ENCODE measurements at places on chromosomes 2 and 18.

DNA sequence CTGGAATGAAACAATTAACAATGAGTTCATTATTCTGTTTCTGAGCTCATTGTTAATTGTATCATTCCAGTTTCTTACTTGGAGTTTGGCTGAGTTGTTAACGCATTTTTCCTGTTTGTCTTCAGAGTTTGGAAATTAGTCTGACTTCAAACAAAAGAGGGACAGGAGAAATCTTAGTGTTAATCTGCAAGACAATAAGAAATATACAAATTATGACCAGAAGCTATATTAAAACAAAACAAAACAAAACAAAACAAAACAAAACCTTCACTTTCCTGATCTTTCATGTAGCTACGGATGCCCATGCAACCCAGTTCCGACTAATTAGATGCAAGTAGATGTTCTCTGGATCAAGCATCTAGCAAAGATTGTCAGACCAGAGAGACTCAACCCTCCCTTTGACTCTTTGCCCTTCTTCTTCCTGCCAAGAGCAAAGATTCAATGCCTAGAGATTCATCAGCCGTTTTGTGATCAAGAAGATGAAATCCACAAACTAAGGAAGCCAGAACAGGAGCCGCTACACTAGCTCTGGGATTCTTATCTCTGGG, 686.2 kb upstream of the FSHR start:
- no peak for DNase-seq

DNA sequence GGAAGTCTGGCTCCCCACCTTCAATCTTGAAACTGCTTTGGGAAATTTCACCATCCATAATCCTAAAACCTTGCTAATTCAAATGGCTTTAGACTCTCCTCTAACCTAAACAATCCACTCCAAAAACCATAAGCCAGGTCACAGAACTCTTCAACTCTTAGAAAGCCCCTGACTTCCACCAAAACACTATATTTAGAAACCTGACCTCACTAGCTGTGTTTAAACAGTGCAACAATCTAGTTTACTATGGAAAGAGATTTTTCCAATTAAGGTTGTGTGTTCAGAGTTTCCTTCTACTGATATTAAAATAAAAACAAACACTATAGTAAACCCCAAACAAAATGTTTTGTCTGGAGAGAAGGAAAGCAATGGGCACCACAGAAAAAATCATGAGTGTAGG, 308.1 kb downstream of the OSR1 start:
- no peak for DNase-seq

GRCh38 chr2:152542995-152543481, 174.2 kb downstream of the PRPF40A start:
- peak; percentile 31 for DNase-seq

GRCh38 chr2:190446750-190447516, 38.8 kb downstream of the MFSD6 start:
- DNase-seq: no peak

GRCh38 chr2:66846887-66847286, 412.0 kb downstream of the MEIS1 start:
- no peak for DNase-seq

DNA sequence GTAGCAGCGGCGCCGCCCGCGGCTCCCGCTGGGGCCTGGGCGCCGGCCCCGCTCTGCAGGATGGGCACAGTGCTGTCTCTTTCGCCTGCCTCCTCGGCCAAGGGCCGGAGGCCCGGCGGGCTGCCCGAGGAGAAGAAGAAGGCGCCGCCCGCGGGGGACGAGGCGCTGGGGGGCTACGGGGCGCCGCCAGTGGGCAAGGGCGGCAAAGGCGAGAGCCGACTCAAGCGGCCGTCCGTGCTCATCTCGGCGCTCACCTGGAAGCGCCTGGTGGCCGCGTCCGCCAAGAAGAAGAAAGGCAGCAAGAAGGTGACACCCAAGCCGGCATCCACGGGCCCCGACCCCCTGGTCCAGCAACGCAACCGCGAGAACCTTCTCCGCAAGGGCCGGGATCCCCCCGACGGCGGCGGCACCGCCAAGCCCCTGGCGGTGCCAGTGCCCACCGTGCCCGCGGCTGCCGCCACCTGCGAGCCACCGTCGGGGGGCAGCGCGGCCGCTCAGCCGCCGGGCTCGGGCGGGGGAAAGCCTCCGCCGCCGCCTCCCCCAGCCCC, 369 bp downstream of the CDK5R2 start:
- peak; percentile 20 for DNase-seq

DNA sequence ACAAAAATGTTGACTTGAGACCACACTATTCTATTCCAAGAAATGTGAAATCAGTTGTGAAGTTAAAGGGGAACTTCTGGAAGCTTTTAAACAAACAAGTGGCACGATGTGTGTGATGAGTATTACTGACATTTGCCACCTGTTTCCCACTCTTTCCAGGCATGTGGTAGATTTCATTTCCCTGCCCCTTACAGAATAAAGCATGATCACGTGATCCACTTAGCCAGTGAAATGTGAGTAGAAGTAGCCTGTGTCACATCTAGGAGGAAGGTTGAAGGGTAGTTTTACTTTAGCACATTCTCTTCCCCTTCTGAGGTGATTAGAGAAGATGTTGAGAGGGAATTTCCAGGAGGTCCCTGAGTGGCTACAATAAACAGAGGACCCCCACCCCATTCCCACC, 3.8 kb downstream of the COL4A4 start:
- no peak for DNase-seq

DNA sequence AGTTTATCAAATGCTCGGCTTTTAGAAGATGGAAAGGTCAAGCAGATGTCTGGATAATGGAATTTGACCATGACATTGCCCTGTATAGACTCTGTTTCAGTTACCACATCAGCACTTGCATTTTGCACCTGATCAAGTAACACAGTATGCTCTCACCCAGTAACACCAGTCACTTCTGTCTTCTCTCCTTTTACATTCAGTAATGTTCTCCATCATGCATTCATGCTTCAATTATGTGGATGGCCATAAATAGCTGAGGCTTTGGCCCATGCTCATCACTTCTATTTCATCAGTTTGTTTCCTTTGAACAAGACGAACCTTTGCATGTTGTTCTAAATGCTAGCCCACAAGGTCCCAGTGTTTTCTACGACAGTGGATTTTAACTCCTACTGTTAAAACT, 322.9 kb upstream of the ACVR2A start:
- DNase-seq: no peak

DNA sequence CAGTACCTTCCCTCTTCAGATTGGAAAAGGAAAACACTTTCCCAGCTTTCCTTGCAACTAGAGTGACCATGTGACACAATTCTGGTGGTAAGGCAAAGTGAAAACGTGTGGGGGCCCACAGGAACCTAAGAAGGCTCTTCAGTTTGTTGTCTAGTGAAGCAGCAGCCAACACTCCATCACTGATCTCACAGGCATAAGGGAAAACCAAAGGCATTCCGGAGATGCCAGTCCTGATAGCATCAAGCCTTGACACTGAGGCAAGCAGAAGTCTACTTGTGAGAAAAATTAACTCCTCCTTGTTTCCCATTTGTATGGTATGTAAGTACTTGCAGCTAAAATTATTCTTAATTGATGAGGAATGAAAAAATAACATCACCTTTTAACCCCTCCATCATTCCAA, 88.3 kb downstream of the ETAA1 start:
- no peak for DNase-seq

DNA sequence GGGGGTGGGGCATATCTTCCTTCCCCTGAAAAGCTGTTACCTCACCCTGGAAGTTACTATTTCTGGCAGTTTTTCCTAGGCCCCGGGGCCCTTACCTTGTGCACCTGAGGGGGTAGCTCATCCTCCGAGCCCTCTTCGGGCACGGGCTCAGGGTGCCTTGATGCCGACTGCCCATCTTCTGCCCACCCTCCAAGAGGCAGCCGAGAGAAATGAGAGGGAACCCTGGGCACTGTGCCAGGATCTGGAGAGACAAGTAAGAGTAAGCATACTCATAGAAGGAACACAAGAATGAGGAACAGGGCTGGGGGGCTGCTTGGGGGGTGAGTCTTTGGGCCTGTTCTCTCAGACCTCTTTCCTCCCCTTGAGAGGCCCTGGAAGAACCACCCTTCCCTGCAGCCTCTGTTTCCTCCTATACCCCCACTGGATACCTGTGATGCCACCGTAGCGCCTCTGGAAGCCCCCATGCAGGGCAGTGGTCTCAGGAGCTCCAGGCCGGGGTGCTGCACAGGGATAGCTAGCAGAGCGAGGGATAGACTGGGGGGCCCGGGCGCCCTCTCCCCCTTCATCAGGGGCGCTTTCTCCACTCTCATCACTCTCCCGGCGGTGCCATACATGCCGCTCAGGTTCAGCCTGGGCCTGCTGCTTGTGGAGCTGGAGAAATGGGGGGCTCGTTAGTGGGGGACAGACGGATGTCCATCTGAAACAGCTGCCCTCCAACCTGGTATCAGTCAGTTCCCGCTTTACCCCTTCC, 2.1 kb upstream of the ABCB6 start:
- DNase-seq: no peak

DNA sequence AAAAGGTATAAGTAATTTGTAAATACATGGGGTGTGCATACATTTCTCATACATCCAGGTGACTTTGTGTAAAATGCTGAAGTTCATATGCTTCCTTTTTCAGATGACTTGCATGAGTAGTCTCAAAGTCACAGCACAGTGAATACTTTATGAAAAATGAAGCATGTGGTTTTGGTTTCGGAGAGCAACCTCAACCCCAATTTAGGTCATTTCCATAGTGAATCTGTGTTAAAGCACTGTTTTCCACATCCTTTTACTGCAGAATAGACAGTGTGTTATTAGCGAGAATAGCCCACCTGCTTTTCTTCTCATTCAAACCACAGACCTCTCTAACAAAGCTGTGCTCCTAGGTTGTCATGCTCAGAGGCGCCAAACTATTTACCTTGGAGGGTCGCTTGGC, 204.4 kb upstream of the RASGRP3 start:
- no peak for DNase-seq

DNA sequence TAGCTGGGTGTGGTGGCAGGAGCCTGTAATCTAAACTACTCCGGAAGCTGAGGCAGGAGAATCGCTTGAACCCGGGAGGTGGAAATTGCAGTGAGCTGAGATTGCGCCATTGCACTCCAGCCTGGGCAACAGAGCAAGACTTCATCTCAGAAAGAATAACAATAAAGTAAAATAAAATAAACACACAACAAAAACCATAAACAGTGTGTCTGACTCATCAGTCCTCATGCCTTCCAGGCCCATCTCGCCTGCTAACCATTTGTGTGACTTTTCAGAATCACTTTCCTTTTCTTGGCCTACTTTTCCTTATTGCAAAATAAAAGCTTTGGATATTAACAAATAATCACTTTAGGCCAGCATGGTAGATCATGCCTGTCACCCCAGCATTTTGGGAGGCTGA, 42.0 kb upstream of the ASXL2 start:
- DNase-seq: no peak

DNA sequence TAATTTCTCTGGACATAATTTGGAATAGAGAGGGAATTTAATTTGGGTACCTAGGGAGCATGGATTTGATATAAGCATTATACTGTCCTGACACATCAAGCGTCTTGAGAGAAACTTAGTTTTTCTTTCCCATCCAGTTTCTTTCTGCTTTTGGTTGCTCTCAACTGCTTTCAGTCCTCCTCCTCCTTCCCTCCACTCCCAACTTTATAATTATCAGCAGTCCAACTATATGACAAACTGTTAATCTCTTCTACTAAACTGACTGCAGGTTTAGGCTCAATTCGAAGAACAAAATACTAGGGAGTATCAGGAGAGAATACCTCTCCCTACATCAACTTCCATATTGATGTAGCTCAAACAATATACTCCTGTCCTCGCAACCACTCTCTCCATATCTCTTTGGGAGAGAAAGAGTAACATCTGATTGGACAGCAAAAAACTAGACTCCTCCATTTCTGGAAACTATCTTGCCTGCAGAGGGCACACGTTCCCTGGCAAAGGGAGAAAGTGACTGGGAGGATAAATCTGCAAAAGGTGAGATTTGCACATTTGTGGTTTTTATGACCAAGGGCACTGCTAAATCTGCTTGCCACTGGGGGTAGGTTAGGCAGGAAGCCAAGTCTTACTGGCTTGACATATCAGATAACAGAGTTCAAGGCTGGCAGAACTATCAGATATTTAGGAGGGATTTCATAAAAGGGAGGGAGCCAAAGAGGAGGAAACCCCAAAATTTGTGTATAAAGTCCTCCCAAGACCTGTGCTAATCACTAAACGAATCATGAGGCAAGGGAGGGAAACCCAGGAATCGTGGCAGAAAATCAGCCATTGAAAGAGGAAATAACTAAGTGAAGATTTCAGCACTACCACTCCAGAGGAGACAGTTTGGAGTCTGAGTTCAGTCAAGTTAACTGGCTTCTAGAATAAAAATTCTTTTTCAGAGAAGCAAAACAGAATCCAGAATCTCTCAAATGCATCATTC, 40.0 kb downstream of the ICA1L start:
- DNase-seq: peak; percentile 70

GRCh38 chr2:24245986-24246776, 71.3 kb downstream of the FAM228A start:
- DNase-seq: no peak

GRCh38 chr2:220811115-220811514, 761.0 kb downstream of the EPHA4 start:
- no peak for DNase-seq

- DNase-seq: peak; percentile 72
Measured at GRCh38 chr18:63979409-63979920, 9.6 kb downstream of the SERPINB8 start.

DNA sequence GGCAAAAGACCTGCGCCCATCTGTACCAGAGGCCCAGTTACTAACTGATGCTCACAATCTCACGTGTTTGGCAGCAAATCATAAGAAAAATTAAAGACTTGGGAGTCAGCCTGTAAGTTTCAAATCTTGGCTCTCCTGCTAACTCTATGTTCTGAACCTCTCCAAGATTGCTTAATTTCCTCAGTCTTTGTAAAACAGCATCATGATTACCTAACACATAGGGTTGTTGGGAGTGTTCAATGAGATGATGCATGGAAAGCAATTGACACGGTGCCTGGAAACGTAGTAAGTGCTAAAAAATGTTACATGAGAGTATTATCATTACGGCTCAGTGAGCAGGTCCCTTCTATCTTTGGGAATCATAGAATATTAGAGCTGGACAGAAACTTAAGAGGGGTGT, 497.6 kb upstream of the TCF4 start:
- DNase-seq: no peak

GRCh38 chr2:143230506-143231253, 101.5 kb downstream of the ARHGAP15 start:
- DNase-seq: no peak

DNA sequence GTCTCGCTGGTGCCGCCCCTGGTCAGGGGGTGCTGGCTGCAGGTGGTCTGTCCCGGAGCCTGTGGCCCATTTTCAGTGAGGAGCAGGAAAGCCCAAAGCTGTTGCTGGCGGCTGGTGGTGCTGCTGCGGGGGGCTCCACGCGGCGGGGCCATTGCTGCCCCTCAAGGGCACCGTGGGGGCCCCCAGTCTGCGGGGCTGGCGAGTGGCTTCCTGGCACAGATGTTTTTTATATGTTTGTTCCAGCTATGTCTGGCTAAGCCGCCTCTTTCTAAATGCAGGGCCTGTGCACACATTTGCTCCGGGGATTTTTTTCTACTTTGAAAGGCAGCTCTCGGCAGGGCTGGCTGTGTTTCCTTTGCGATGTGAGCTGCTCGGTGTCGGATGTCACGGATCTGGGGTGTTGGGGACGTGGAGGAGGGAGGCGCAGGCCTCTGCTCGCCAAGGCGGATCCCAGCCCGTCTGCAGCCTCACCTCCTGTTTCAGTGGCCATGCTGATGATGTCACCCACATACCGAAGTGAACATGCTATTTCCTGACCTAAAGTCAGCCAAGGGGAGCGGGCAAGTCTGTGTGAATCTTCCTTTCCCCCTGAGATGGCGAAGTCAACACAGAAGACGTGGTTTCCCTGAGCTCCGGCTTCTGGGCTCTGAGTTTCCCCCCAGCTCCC, 112.0 kb upstream of the CTDP1 start:
- DNase-seq: peak; percentile 89

- no peak for DNase-seq
Measured at GRCh38 chr2:24392542-24393059, 32.3 kb upstream of the ITSN2 start.
